ENCODE measurements at places on chromosomes 2 and 18.
A peak's percentile ranks its signal among the peaks of the same experiment; 100 is the strongest.

DNA sequence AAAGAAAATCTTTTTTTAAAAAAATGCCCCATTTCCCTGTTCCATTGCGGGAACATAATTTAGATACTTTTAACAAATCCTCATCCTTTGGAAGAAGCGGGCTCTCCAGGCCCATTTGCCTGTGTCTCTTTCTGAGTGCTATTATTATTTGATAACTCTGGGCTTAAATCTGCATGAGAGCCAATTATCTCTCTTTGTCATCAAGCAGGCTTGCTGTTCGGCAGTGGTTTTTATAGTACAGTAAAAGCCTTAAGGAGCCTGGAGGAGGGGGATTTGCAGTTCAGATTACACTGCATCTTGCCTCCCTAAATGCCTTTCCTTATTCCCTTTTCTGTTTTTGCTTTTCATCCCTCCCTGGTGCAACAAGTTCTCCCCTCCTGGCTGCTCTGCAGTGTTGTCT, 50.6 kb downstream of the CELF4 start:
- DNase-seq: no peak

DNA sequence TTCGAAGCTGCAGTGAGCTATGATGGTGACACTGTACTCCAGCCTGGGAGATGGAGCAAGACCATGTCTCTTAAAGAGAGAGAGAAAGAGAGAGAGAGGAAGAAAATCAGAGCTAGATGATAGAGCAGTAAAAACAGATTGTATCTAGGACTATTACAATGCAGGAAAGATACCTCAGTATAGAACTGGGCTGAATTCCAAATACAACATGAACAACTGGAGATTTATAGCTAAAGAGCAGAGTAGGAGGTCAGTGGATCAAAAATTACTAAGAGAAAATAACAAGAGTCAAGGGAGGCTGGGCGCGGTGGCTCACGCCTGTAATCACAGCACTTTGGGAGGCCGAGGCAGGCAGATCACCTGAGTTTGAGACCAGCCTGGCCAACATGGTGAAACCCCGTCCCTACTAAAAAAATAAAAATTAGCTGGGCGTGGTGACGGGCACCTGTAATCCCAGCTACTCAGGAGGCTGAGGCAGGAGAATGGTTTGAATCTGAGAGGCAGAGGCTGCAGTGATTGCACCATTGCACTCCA, 100.7 kb upstream of the MSH6 start:
- no peak for DNase-seq

- DNase-seq: no peak
Measured at GRCh38 chr2:38248255-38248654, 128.8 kb downstream of the ATL2 start.

- no peak for DNase-seq
Measured at GRCh38 chr2:129766374-129766993, 213.0 kb upstream of the RAB6C start.

GRCh38 chr2:24918326-24919036, 1.6 kb downstream of the ADCY3 start:
- DNase-seq: no peak

GRCh38 chr18:50286391-50287027, 983 bp downstream of the CXXC1 start:
- DNase-seq: no peak

DNA sequence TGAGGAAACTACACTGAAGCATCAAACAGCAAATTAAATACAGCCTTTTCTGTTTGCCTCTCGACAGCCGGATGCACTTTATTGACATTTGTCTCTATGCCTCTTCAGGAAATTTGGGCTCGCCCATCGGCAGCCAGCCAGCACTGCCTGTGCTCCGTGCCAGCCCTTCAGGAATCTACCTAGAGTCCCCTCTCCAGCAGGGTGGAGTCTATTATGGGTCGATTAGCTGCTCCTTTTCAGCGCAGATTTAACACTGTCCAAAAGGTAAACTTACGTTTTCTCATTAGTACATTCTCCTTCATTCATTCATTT, 91.5 kb downstream of the MYCN start:
- no peak for DNase-seq

DNA sequence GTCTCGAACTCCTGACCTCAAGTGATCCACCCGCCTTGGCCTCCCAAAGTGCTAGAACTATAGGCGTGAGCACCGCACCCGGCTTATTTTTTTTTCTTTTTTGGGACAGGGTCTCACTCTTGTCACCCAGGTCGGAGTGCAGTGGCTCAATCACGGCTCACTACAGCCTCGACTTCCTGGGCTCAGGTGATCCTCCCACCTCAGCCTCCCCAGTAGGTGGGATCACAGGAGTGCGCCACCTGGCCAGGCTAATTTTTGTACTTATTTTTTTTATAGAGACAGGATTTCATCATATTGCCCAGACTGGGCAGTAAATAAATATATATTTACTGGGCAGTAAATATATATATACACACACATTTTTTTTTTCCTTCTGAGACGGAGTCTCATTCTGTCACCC, 2.6 kb downstream of the ATP5F1A start:
- no peak for DNase-seq

DNA sequence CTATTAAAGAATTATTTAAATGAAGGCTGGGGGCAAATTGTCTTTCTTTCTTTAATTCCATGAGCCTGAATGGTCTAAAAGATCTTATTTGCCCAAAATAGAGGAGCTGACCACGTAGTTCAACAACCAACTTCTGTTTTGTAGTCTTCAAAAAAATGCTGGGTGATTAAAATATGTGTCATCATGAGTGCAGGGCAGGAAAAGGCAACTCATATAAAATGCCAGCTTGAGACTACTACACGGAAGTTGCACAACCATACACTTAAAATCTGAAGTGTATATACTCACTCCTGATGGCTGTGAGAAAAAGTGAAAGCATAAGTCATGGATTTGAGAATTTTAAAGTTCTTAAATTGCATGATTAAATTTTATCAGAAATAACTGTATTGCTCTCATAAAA, 210.9 kb downstream of the DYM start:
- no peak for DNase-seq

- DNase-seq: no peak
Measured at GRCh38 chr18:61435064-61435652, 101.9 kb downstream of the CDH20 start.

DNA sequence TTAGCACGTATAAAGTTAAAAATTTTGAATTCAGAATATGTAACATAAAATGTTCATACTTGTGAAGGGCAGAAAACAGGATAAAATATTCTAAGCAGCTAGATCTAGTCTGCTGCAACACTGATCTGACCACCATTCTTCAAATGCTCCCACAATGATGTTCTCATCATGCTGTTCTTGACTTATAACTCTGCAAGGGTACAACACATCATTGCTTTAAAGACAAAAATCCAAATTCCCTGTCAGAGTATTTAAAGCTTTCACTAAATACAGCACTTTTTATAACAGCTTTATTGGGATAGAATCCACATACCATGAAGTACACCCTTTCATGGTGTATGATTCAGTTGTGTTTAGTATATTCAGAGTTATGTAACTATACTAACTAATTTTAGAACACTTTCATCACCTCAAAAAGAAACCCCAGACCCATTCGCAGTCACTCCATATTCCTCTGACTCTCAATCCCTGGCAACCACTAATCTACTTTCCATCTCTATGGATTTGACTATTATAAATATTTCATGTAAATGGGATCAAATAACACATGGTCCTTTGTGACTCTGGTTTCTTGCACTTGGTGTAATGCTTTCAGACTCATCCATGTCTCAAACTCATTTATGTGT, 56.4 kb downstream of the MAP4K3 start:
- no peak for DNase-seq

GRCh38 chr2:36561237-36561944, 36.6 kb downstream of the FEZ2 start:
- no peak for DNase-seq

DNA sequence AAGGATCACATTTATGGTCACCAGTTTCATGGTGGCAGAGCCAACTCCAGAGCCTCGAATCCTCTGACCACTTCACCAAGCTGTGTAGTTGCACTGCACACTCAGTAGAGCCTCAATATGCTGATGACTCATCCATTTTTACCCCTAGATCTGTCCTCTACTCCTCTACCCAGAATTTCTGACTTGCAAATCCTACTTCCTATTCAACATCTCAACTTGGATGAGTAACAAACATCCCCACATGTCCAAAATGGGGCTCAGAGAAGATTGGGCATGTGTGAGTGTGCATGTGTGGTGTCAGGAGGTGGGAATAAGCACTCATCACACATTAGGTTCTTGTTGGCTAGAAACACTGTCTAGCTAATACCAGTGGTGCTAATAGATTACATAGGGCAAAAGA, 57.8 kb upstream of the IGFBP2 start:
- DNase-seq: no peak

- DNase-seq: no peak
Measured at GRCh38 chr18:63249771-63250170, 69.8 kb downstream of the BCL2 start.

DNA sequence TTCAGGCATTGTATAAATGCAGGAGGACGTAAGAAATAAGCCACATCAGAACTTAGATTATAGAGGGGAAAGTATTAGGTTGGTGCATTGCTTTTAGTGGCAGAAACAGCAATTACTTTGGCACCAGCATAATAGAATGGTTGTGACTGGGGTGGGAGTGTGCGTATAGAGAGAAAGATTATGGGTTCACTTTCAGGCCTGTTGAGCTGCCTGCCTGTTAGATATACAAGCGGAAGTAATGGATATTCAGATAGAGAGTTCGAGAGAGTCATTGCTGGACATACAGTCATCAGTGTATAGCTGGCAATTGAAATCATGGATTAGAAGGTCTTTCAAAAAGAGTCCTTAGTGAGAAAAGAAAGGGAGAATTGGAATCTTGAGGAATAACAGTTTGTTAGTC, 139.2 kb upstream of the MYO3B start:
- DNase-seq: no peak

- DNase-seq: no peak
Measured at GRCh38 chr2:241314226-241315092, 1.0 kb downstream of the HDLBP start.

GRCh38 chr2:191521608-191522208, 156.2 kb upstream of the NABP1 start:
- no peak for DNase-seq

- no peak for DNase-seq
Measured at GRCh38 chr2:201363857-201364560, 6.9 kb upstream of the FLACC1 start.

DNA sequence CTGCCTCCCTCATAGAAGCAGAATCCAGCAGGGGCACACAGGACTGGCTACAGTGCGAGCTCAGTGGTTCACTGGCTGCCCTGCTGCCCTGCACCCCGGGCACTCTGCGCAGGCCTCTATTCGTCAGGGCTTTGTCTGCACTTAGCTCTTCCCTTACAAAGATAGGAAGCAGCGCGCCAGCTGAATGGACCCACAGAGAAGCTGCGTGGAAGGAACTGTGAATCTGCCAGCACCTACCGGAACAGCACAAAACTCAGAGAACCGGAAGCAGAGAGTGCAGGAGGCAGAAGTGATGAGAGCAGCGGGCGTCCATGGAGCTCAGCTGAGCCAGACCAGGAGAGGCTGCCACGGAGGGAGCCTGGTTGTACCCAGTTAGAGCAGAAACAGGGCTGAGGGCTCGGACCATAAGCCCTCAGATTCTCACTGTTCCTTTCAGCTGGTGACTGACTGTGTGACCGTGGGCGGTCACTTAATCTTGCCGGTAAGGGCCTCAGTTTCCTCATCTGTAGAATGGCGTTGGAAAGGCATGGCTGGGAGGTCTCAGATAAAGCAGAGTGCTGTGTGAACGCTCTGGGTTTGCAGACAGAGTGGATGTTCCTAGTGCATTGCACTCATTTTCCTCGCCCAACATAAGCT, 23.1 kb upstream of the SLC66A3 start:
- DNase-seq: no peak

DNA sequence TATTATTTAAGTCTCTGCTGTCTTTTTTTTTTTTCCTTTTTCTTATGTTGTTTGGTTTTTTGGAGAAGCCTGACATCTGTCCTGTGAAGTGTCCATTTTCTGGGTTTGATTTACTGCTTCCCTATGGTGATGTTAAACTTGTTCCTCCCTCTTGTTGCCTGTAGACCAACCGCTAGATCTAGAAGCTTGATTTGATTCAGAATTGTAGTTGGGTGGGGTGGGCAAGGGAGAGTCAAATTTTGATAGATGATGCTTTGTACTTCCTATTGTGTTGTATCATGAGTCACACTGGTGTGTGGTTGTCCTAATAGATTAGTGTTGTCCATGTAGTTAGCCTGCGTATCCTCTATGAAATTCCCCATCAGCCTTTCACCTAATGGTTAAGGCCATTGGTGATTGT, 35.4 kb downstream of the CAB39 start:
- no peak for DNase-seq

GRCh38 chr2:86202702-86203101, 3.4 kb downstream of the MRPL35 start:
- no peak for DNase-seq

DNA sequence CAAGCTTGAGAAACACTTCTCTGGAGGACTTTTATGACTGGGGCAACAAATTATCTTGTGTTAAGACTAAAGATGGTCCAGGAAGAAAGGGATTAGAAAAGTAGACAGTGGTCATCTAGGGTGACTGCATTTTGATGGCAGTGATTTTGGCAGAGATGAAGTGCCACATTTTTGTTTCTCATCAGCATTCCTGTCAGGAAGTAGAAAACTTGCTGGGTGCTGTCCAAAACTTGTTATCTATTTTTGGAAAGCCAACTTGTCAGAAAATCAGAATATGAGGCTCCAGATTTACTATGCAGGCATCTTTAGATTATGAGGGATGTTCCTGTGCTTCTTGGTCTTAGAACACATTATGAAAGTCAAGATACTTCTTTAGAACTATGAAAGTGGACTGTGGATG, 29.0 kb upstream of the CALCRL start:
- no peak for DNase-seq

- DNase-seq: no peak
Measured at GRCh38 chr2:224860786-224861185, 144.6 kb upstream of the CCDC195 start.

GRCh38 chr18:9616049-9616448, 1.7 kb upstream of the PPP4R1 start:
- DNase-seq: no peak

DNA sequence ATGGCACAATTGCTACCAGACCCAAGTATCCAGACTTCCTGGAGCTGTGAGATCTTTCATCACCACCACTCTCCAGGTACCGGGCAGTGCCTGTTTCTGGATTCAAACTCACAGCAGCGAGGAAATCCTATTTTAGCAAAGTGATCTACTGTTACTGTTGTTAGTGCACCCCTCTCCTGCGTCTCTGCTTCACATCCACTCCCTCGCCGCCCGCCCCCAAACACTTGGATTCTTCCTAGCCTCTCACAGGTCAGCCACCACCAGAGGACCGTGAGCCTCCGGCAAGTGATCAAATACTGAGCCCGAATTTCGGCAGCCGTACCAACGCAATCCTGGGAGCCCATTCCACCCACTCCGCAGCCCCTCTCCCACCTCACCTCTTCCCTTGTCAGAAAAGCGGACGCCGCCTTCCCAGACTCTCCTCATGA, 519 bp downstream of the METTL4 start:
- peak; percentile 33 for DNase-seq

DNA sequence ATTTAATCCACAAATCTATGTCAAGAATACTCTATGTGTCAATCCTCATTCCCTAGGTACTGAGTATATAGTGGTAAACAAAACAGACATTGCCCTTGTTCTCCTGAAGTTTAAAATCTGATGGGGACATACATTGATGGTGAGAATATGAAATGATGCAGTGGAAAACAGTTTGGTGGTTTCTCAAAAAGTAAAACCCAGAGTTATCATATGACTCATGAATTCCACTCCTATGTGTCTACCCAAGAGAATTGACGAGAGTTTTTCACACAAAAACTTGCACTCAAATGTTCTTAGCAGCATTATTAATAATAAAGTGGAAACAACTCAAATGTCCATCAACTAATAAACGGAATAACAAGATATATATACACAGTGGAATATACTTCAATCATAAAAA, 586.7 kb downstream of the CCDC85A start:
- DNase-seq: no peak
